NCI-H2081 treated with DMSO at 0.1 percent for 48 hours (cell line): ENCODE measurements at places on chromosomes 16 and 17.

DNA sequence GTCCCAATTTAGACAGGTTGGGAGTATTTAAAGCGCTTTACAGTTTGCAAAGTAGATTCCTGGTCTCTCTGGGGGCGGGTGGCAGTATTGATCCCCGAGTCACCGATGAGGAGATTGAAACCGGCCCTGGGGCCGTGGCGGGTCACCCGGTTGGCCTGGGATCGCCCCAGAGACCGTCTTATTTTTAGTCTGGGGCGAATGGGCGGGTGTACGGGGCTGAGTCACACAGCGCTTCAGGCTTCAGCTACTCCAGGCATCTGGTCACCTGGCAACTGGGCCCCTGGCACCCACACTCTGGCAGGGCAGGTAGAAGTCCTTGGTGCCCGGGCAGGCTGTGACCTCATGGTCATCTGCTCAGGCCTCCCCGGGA, 669 bp downstream of the MIEF2 start:
- DNase-seq, result no peak

DNA sequence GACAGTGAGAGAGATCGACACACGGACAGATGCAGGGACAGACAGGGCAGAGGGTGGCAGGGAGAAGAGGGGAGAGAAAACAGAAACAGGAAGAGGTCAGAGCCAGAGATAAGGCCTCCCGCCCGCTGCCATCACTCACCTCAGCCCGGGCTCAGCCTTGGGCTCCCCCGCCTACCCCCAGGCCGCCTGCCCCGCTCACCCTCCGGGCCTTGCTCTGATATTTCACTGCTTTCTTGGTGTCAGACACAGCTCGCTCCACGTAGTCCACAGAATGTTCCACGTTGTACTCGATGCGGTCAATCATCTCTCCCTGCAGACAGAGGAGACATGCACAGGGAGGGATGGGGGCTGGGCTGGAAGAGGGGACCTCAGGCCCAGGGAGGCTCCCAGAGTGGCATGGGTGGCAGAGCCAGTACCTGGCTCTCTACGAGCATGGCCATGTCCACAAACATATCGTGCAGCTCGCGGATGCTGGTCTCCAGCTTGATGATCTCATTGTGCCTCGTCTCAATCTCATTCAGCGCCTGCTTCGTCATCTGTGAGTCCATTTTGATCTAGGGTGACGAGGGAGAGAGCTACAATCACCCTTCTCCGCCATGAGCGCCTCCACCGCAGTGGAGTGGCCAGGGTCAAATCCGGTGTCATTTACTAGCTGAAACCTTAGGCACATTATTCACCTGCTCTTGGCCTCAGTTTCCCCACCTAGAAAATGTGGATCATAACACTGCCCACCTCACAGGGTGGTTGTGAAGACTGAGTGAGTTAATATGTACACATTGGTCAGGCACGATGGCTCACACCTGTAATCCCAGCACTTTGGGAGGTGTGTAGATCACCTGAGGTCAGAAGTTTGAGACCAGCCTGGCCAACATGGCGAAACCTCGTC, 8.2 kb downstream of the HSD3B7 start:
- no peak for DNase-seq

- DNase-seq, result no peak
These were observed 30.9 kb downstream of the LRRC36 start for GRCh38 chr16:67357561-67357960.

DNA sequence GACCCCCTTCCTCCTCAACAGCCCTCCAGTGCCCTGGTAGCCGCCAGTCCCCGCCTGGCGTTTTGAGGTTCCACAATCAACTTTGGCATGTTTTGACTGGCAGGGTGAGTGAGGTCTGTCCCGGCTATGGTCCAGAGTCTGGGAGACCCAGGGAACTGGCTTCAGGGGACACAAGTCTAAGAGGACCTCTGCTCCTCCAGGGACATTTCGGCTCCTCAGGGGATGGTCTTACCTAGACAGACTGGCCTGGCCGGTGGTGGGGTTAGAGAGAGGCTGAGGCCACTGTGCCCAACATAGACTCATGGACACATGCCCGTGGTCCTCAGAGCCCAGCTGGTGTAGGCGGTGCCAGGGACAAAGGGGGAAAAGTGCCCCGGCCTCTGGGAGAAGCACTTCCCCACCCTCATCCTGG, 2.2 kb downstream of the TMC8 start:
- no peak for DNase-seq

DNA sequence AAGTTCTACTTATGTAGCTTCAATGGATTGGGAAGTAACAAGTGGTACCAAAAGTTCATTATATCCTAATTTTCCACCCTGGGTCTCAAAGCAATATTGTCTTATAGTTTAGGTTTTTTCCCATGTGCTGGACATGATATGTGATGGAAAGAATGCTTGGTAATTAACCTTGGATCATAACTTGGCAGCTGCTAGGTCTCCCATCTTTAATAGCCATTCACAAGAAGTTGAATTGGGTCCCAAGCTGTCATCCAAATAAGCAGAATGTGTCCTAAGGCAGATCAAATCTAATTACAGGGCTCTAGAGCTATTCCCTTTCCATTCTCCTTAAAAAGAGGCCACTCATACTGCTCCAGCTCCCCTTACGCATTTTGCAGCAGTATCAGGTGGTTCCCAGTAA, 44.7 kb upstream of the KCNJ16 start:
- no peak for DNase-seq

- DNase-seq, result no peak
These were observed 11.6 kb downstream of the GSG1L2 start for GRCh38 chr17:9810100-9810949.

DNA sequence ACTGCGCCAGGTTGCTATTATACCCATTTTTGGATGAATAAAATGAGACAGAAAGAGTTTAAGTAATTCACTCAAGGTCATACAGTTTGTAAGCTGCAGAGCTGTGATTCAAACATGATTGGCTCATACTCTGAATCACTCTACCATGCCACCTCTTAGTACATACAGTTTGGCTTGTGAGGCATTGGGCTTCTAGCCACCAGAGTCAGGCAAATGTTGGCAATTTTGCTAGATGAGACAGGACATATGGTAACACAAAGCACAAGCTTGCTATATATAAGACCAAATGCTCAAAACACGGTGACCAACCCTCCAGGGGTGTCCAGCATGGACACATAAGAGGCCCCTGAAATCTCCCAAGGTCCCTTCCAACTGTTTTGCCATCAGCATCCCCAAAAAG, 236.0 kb upstream of the IRX5 start:
- DNase-seq, result no peak

- DNase-seq, result no peak
These were observed 7.7 kb upstream of the C17orf113 start for GRCh38 chr17:42058063-42058462.

- DNase-seq, result no peak
These were observed 603.4 kb upstream of the CDH11 start for GRCh38 chr16:65725156-65725845.

- no peak for DNase-seq
These were observed 37.9 kb downstream of the SOX8 start for GRCh38 chr16:1019231-1020090.

- no peak for DNase-seq
These were observed 37.3 kb downstream of the SMARCE1 start for GRCh38 chr17:40610359-40610758.

DNA sequence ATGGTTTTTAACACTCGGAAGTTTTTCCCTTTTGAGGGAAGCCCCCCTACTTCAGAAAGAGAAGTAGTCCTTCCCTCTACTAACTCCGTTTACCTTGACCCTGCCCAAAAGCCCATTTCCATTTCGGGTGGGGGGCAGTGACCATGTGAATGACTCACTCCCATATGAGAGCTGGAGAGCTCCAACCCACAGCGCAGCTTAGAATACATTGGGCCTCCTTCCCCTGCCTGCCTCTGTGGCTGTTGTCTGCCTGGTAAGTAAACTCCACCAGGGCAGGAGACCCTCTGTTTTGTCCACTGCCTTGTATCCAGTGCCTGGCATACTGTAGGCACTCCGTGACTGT, 985 bp downstream of the SGSM2 start:
- DNase-seq, result no peak

- no peak for DNase-seq
These were observed 16.3 kb downstream of the SOX9 start for GRCh38 chr17:72137161-72137560.

DNA sequence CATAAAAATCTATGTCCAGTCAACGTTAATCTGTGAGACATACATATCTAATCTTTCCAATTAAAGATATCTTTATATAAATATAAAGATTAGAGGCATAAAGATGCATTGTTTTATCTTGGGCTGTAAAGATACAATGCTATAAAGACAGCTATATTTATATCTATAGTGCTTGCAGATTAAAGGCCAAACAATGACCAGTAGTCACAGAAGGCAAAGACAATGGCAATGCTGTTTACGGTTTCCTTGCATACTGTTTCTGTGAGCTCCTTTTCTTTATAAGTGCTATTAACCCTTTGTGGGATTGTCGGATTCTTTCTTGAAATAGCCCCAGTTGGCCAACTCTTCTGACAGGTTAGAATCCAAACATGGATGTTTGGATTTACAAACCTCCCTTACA, 85.5 kb upstream of the SALL1 start:
- DNase-seq, result no peak

- no peak for DNase-seq
These were observed 213.0 kb downstream of the HS3ST3B1 start for GRCh38 chr17:14513835-14514234.

GRCh38 chr17:10261098-10261497, 62.7 kb upstream of the GAS7 start:
- no peak for DNase-seq

GRCh38 chr17:50614471-50615051, 20.1 kb upstream of the ABCC3 start:
- DNase-seq, result no peak

GRCh38 chr17:48604770-48605329, at the start of gene HOXB6:
Gene HOXB6, minus strand, starts transcription at chr17:48604986. Its CDS starts 6,836 bp downstream, at chr17:48598150.
- no peak for DNase-seq
